Tibial artery (tissue), 4 donors: ENCODE measurements at places on chromosomes 16 and 17.

DNA sequence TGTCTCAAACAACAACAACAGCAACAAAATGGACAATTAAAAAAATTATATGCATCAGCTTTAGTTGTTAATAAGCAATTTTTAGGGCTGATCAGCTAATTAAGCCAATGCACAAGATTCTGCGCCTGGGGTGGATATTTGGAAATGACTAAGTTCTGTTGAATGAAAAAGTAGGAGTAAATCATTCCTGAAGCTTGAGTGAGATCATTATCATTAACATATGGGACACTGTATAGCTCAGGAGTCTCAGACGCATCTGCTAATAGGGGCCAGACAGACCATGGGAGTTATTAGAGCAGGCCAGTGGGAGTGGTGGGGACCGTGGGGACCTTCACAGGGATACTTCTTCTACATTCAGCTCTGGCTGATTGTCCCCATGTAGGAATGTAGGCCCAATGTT, 22.8 kb downstream of the IRX5 start:
- DNase-seq = no peak

GRCh38 chr17:47808830-47809480, 12.6 kb downstream of the OSBPL7 start:
- no peak for DNase-seq

GRCh38 chr17:19344311-19345066, 18.0 kb downstream of the B9D1 start:
- DNase-seq = peak; percentile 20

- no peak for DNase-seq
Measured at GRCh38 chr16:1973461-1974156, 1.8 kb downstream of the TBL3 start.

GRCh38 chr17:15469260-15469659, 1.8 kb upstream of the CDRT4 start:
- DNase-seq = no peak

- DNase-seq = no peak
Measured at GRCh38 chr17:38926293-38927070, 1.1 kb downstream of the LASP1NB start.

DNA sequence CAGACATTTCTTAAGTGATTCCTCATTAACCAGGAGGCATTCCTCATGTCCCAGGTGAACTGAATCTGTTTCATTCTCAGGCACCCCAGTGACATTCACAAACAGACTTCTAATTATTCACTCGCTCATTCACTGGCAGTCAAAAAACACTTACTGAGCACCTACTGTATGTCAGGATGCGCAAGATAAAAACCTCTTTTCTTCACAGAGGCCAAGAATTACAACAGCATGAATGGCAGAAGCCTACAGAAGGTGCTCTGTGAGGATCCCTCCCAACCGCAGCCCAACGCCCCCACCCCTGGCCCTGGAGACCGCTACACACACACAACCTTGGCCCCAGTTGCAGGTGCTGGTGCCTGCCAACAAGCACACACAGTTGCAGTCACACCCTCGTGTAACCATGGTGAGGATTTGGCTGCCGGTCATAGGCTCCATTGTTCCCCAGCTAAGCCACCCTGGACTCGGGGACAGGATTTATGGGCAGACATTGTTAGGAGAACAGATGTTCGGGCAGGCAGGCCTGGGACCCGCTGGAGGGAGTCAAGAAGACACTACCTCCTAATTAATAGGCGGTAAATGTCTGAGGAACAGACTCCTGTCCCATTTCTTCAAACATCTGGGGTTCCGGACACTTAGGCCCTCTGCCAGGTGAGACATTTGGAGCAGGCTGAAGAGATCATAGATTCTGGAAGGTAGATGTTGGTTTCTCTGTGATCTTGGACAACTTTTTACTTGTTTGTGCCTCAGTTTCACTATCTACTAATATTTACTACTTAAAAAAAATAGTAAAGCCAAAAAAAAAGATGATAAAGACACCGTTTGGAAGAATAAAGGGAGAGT, 43.2 kb downstream of the CUEDC1 start:
- DNase-seq = peak; percentile 91

DNA sequence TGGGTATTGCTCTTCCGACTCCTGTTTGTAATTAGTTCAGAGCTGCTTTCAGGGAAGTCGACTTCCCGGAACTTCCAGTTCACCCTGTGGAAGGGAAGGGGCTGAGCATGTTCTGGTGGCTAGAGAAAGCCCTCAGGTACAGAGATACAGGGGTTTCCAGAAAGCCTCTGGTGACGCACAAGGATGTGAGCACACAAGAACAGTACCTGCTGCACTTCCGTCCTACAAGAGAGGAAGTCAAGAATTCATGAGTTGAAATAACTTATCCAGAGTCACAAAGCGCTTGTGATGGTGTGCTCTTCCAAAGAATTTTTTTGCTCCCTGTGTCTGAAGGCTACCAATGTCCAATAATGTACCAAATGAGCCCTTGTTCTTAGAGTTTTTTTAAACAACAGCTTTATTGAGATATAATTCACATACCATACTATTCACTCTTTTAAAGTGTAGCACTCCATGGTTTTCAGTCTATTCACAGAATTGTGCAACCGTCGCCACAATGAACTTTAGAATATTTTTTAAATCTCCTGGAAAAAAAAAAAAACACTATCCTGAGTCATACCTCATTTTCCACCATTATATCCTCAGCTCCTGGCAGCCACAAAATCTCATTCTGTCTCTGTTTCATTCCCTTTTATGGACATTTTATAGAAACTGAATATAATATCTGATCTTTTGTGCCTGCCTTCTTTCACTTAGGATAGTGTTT, 327.6 kb downstream of the CDH13 start:
- DNase-seq = no peak

GRCh38 chr17:16676676-16677268, 13.3 kb upstream of the CCDC144A start:
- no peak for DNase-seq

- no peak for DNase-seq
Measured at GRCh38 chr16:13781575-13782338, 138.2 kb upstream of the ERCC4 start.

DNA sequence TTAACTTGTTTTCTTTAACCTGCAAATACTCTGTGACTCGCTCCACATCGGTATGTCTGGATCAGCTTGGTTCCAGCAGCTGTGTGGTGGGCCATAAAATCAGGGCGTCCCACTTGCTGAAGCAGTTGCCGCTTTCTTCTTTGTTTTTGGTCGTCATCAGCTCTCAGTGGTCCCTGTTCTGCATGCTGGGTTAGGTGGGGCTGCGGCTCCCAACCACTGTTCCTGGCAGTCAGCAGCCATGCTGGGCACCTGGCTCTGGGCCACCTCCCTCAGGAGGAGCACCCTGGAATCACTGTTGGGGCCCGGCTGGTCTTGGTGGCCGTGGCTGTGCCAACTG, 23.0 kb downstream of the MGRN1 start:
- DNase-seq = no peak

- DNase-seq = no peak
Measured at GRCh38 chr17:45231481-45232116, 9.9 kb downstream of the FMNL1 start.

GRCh38 chr16:79929260-79929965, 328.9 kb upstream of the MAF start:
- DNase-seq = no peak

DNA sequence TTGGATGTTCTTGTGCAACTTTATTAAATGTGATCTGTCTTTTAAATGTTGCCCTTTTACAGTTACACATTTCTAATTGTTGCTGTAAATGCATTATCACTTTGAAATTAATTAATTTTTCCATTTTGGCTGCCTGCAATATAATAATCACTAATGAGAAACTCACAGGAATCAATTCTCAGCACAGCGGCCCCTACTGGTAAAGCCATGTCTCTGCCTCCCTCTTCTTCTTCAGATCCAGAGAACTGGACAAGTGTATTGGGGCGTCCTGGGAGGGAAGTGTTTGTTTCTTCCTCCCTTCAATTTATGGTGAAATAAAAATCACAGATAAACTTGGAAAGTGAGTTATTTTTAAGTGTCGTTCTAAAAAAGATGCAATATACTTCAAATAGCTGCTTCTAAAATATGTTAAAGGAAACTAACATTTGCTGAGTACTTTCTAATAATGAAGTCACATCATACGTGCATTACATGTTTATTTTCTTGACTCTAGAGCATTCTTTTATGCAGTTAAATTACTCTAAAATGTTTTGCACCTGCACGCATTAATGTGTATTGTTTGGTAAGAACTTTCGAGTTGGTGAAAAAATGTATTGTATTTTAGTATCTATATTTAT, 338.0 kb downstream of the WWOX start:
- DNase-seq = no peak
